ENCODE measurements at places on chromosomes 2 and 18. TPM values are rescaled to one million over a fixed set of nuclear protein-coding genes. Genes with fewer than 3 reads are reported as not detected.

The LCT gene
- total RNA-seq, result not detected

The GFPT1 gene
- 26.6 TPM for total RNA-seq

The PAX3 gene
- 35.4 TPM for total RNA-seq

The IL1RL1 gene
- total RNA-seq, result 0.10 TPM

The UNC50 gene
- 72.8 TPM for total RNA-seq

The SLC5A7 gene
- total RNA-seq, result not detected

The PSMA8 gene
- not detected for total RNA-seq

DNA sequence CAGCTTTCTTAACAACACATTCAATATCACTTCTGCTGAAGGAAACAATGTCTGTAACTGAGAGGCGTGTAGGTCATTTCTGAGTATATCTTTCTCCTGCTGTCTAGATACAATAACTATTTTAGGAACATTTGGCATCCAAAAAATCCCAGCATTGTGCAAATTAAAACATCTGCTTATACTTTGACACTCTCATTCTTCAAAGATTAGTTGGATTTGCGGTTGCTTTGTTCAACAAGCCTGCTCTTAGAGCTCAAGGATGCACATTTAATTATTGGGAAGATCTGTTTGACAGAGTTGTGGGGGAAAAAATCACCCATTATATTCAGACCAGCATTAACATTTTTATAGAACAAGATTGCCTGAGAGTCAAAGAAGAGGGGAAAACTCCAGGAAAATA is 449.5 kb upstream of the HNRNPA3 start:
- no peak for DNase-seq

GRCh38 chr2:52383541-52383940 is 1351.6 kb upstream of the NRXN1 start:
- DNase-seq, result no peak

DNA sequence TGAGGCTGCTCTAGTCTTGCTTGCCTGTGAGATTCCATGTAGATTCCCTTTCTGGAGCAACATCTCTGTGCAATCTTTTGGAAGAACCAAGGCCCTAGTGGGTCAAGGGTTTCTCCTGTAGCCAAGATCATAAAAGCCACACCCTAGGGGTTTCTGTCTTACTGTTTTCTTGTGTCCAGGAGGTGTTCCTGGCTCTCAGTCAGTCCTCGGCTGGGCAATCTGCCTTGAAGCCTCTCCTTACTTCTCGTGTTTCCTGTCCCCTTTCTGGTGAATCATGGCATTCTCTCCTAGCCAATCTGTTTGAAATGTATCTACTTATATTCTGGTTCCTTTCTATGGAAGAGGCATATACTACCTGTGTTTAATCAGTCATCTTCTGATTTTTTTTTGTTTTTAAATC is 484.8 kb upstream of the UBE2E3 start:
- DNase-seq, result peak; percentile 14
